ENCODE measurements at places on chromosomes 16 and 17.

DNA sequence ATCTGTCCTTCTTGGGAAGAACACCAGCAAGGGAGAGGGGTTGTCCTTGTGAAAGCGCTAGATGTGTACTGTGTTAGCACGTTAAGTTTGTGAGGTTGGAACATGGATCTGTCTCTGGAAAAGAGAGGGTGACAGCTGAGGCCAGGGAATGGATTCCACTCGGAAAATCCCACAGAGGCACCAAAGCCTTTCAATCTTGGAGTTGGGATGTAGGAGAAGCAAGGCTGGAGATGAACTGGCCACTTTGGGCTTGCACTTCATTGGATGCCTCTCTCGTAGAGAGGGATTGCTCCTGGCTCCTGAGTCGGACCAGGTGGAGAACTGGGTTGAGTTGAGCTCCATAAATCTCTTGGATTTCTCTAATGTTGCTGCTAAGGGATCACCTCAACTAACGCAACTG is 67.2 kb downstream of the CCDC182 start:
- no peak for ATAC-seq

DNA sequence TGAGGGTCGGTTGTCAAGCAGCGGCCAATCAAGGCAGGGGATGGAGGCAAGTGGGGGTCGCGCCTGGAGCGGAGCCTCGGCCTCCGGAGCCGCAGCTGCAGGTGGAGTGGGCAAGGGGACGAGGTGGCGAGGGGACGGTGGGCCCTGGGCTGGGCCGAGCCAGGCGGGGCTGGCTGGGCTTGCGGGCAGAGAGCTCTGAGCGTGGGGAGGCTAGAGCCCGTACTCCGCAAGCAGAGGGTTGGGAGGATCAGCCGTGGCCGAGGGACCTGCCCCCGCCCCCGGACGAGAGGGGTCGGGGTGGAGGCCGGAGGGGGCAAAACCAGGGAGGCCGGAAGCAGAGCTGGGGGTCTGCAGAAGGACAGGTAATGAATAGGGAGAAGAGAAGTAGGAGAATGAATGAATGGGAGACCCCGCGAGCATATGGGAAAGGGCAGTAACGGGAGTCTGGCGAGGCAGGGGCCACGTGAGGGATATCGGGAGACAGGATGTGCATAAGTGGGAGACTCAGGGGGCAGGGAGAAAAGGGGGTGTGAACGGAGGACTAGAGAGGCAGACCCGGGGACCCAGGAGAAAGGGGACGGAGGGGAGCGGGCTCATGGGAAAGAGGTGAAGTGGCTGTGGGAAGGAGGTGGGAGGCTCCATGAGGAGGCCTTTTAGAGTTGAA is at the start of gene KATNB1:
Gene KATNB1 (plus strand): TSS at position 16 of the 664 bp plus-strand sequence. CDS start 1,474 bp downstream, outside the sequence.
- no peak for ATAC-seq

- no peak for ATAC-seq
Observed at GRCh38 chr17:79301469-79301868, 226.8 kb downstream of the ENGASE start.

DNA sequence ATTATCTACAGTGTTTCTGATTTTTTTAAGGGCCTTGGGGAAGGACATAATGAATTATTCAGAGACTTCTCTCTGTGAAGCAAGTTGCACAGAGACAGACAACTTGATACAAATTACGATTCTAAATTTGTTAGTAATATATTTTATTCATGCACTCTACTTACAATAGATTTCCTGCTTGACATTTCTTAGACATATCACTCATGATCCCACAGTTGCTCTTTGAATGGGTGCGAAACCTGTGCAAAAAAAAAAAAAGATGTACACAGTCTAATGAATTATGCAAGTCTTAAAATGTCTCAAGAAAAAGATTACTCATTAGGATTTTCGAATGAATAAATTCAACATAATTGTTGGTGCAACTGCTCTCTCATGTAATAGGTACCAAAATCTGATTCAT is 254.8 kb downstream of the PRKCA start:
- ATAC-seq: no peak

GRCh38 chr16:48503779-48504178 is 106.2 kb downstream of the N4BP1 start:
- ATAC-seq: no peak

DNA sequence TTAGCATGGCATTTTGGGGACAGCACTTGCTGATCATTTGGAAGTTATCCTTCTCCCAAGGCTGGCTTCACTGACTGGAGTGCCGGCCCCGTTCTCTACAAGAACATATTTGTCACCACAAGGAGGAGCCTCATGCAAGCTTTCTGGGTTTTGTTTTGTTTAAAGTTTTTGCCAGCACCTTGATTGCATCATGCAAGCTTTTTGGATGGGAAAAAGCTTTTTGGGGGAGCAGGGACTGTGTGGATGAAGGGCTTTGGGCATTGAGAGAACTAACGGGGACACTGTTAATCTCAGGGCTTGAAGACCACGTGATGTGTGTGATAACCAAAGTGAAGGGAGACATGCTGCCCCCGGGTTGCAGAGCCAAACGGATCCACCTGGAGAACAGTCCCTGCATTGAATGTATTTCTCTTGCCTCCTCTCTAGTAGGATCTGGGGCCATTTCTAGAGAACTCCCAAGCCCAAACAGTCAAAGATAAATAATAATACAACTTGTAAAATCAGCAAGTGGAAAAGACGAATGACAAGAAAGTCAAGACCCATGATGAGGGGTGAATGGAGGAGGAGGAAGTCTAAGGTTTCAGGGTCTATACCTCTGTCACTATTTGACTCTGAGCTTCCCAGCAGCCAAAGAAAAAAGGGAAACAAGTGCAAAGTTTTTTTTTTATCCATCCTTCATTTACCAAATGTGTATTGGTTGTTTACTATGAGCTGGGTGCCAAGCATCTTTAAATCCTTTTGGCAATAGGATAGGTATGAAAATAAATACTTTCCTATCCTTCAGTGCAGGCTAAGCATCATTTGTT is 17.2 kb downstream of the TMEM114 start:
- ATAC-seq: no peak

DNA sequence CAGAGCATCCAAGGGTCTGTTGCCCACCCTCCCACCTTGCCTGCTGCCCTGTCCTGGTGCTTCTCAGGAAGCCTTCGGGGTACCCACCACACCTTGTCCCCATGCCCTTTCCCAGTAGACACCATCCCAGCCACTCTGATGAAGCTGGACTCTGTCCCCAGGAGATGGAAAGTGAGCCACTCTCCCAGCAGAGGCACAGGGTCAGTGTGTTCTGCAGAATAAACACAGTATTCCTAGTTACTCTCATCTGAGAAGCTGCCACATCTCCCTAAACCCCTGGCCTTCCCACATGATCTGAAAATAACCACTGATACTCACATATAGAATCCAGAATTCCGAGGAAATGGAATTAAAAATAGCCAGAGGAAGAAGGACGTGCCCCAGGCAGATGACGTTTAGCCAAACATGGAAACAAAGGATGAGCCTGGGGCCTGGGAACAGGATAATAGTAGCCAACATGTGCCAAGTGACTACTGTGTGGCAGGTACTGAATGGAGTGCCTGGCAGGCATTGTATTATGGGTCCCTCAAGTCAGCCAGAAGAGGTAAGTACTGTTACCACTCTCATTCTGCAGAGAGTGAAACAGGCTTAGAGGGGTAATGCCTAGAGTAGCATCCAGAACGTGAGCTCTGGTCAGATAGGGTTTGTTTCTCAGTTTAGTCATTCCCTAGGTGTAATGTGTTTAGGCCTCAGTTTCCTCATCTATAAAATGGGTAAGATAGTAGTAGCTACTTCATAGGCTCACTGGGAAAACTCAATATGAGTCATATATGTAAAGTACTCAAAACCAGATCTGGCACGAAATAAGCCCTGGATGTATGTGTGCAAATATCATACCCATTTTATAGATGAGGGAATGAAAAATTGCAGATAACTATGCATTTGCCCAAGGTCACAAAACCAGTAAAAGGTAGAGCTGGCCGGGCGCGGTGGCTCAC is 20.8 kb upstream of the PEMT start:
- ATAC-seq: no peak

GRCh38 chr16:86363836-86364618 is 146.3 kb upstream of the FOXF1 start:
- ATAC-seq: no peak

DNA sequence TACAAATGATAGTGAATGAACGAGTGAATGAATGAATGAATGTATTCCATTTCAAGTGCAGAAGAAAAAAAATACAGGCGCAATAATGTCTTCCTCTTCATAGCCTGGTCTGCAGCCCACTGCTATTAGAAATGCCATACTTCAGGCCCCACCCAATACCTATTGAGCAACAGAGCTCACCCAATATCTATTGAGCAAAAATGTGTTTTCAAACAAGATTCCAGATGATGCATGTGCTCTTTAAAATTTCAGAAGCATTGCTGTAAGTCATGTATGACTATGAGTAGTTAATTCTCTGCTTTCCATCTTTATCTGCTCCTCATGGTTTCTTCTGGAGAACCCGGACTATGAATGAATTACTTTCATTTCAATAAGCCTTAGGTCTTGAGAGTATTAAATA is 308.2 kb downstream of the XYLT1 start:
- ATAC-seq: no peak

DNA sequence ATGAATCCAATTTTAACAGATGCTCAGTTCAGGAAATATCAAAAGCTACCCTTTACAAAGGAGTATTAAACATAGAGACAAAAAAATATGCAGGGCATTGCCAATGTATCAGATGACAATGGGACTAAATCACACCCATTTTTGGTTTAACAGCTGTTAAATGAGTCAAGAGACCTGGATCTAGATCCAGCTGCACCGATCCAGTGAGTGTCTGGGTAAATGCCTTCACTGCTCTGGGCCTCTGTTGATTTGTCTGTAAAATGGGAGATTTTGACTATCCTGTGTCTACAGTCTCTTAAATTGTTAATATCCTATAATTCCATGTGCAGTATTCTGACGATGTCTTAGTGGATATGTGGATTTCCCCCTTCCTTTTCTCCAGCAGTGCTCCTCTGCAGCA is 16.4 kb downstream of the KRT23 start:
- no peak for ATAC-seq

DNA sequence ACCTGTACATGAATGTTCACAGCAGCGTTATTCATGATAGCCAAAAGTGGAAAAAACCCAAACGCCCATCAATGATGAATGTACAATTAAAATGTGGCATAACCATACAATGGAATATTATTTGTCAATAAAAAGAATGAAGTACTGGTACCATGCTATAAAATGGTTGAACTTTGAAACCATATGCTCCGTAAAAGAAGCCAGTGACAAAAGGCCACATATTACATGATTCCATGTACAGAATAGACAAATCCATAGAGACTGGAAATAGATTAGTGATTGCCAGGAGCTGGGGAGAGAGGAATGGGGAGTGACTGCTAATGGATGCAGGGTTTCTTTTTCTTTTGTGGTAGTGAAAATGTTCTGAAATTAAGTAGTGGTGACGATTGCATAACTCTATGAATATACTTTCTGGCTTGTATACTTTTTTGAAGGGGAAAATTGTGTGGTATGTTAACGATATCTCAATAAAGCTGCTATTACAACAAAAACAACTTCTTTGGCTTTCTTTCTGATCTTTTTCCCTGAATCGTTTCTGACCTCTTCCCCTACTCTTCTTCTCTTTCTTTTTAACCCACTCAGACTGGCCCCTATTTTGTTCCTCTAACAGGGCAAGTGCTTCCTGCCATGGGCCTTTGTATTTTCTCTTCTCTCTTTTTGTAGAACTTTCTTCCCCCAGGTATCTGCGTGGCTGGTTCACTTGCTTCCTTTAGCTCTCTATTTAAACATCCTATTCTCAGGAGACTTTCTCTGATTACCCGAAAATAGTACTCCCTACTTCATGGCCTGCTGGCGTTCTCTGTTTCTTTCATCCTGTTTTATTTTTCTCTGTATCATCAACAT is 67.9 kb downstream of the FTO start:
- ATAC-seq: no peak

DNA sequence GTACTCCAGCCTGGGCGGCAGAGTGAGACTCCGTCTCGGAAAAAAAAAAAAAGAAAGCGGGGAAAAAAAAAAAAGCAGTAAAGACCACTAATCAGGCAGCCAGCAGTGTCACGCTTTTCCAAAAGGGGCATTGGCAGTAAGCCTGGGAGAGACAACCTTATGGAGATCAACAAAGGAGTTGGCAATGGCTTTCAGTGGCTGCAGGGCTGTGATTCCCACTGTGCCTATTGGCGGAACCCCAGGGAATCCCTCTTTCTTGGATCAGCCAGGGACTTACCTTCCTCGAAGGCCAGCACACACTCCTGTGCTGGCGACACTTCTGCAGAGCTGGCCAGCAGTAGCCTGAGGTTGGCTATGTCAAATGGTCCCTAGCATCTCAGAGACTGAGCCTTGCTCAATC is 43.2 kb upstream of the ZFHX3 start:
- ATAC-seq: no peak

- no peak for ATAC-seq
Observed at GRCh38 chr16:24499193-24499814, 40.1 kb upstream of the RBBP6 start.

GRCh38 chr16:53905028-53905427 is 201.1 kb downstream of the FTO start:
- ATAC-seq: no peak

GRCh38 chr17:35315971-35316370 is 57.5 kb downstream of the SLFN11 start:
- ATAC-seq: no peak

- no peak for ATAC-seq
Observed at GRCh38 chr17:73474370-73474988, 162.7 kb upstream of the CDC42EP4 start.

- ATAC-seq: peak; percentile 58
Observed at GRCh38 chr16:67198238-67198734, 645 bp upstream of the ELMO3 start.

DNA sequence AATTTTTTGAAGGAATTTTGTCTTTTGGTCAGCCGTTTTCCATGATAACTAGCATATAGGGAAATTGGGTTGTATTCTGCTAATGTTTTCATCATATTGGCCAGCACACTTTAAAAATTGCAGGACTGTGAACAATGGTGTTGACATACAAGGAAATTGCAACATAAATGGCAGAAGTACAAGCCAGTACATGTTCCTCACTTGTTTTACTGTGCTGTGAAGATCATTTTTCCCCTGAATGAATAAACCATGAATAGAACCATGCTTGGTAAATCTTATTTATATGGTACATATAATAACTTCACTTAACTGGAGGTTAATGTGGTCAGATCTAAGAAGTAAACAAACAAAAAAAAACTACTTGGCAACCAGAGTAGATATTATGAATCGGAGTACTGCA is 22.8 kb downstream of the OMG start:
- no peak for ATAC-seq

DNA sequence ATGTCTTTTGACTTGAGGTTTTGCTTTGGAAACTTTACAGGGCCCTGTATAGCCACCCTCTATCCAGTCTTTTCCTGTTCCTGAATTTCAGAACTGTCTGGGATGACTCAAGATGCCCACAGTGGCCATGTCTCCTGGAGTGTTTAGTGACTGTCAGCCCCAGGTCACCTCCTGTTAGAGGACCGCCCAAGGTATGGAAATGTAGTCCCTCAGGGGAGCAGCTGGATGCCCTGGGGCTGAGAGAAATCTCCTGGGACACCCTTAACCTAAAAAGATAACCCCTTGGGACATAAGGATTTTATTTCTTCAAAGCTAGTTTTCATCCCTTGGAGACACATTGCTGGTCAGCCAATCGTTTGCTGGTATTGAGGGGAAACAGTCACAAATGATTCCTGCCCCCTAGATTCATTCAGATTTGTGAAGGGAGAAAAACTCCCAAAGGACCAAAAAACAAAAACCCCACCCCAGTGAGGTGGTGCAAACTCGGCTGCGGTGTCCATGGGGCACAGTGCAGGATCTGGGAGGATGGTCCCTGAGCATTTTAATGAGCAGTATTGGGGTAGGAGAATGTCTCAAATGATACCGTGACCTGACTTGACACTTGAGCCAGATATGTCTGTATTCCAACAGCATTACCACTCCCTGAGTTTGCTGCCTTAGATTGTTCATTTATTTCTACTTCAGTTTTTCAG is 1.7 kb downstream of the ZNF267 start:
- ATAC-seq: peak; percentile 1

GRCh38 chr16:85344502-85345128 is 232.3 kb upstream of the CIBAR2 start:
- ATAC-seq: no peak
